Effector memory CD4-positive, alpha-beta T cell (primary cell): ENCODE measurements at places on chromosomes 11 and 22.

DNA sequence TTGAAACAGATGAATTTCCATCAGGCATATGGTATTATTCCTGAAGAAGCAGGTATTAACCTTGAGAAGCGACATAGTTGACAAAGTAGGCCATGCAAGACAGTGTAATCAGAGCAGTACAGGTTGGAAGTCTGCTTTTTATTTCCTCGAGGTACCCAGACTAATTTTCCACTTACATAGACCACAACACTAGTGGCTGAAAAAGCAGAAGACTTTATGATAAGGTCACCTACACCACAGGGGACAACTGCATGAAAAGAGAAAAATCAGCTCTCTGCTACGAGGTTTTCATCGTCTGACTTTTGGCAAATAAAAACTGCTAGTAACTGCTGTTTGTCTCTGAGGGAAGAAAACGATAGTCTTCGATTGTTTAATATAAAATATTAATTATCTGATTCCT, 77.5 kb downstream of the CNTN5 start:
- H3K4me1 ChIP-seq: no peaks in the 10 kb centered on the region
- H3K4me3 ChIP-seq: no peak overlapping the region
- H3K36me3 ChIP-seq: no peaks in the 10 kb centered on the region
- DNase-seq: no peak
- no peak overlapping the region for H3K27ac ChIP-seq

DNA sequence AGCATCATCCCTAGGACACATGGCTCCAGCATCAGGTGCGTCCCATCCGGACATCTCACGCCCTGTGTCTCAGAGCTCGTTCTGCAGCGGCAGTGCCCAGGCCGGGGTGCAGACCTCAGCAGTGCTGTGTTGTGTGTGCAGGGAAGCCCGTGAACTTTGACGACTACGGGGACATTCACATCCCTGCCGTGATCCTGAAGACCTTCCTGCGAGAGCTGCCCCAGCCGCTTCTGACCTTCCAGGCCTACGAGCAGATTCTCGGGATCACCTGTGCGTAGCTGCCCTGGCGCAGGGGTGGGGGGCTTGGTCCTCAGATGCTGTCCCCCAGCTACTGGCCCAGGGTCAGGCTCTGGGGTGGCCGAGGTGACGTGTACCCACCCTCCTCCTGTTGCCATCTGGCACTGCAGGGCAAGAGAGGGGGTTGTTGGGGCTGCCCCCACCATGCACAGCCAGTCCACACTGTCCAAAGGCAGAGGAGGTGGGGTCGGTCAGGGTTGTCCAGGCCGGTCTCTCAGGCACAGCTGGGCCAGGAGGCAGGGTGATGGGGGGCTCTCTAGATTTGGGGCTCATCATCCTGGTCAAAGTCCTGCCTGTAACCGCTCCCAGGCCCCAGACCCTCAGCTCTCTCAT, 96.5 kb downstream of the ARHGAP8 start:
- no peaks in the 10 kb centered on the region for H3K27me3 ChIP-seq
- no peaks in the 10 kb centered on the region for H3K4me1 ChIP-seq
- no peak overlapping the region for H3K27ac ChIP-seq

DNA sequence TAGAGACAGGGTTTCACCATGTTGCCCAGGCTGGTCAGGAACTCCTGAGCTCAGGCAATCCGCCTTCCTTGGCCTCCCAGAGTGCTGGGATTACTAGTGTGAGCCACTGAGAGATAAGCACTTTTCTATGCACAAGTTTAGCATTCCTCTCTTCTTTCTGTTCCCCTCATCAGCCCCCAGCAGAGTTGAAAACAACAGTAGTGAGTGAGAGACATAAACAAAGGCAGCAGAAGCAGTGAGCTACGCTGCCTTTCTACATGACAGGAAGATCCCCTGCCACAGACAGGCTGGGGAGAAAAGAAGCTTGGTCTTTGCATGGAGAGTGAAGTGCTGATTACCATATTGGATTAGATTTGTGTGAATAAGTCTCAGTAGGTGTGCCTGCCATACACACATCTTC, 392.0 kb upstream of the KIRREL3 start:
- no peak overlapping the region for H3K27ac ChIP-seq
- H3K4me1 ChIP-seq: no peaks in the 10 kb centered on the region
- no peaks in the 10 kb centered on the region for H3K36me3 ChIP-seq
- no peak for DNase-seq

- H3K4me1 ChIP-seq: no peaks in the 10 kb centered on the region
- no peak for DNase-seq
- H3K27ac ChIP-seq: no peak overlapping the region
- H3K36me3 ChIP-seq: no peaks in the 10 kb centered on the region
These were observed 114.0 kb downstream of the GRIK4 start for GRCh38 chr11:120625565-120625964.

GRCh38 chr22:38845004-38845740, 1.3 kb upstream of the NPTXR start:
- H3K4me3 ChIP-seq: no peak overlapping the region
- DNase-seq: no peak
- no peak overlapping the region for H3K27ac ChIP-seq
- H3K27me3 ChIP-seq: no peaks in the 10 kb centered on the region

- no peaks in the 10 kb centered on the region for H3K36me3 ChIP-seq
- H3K27ac ChIP-seq: no peak overlapping the region
- no peak for DNase-seq
- no peaks in the 10 kb centered on the region for H3K4me1 ChIP-seq
- no peak overlapping the region for H3K4me3 ChIP-seq
- H3K27me3 ChIP-seq: no peaks in the 10 kb centered on the region
These were observed 63.9 kb downstream of the SYN3 start for GRCh38 chr22:32994041-32994830.

- no peaks in the 10 kb centered on the region for H3K27me3 ChIP-seq
- no peak overlapping the region for H3K27ac ChIP-seq
- no peak for DNase-seq
- H3K36me3 ChIP-seq: no peaks in the 10 kb centered on the region
- no peak overlapping the region for H3K4me3 ChIP-seq
- peaks cover 3% of the 10 kb centered on the region for H3K4me1 ChIP-seq
These were observed 6.5 kb downstream of the MSANTD2 start for GRCh38 chr11:124793466-124794278.
